Cortex of kidney (tissue), 1 donor: ENCODE measurements at places on chromosomes 1 and 21.

DNA sequence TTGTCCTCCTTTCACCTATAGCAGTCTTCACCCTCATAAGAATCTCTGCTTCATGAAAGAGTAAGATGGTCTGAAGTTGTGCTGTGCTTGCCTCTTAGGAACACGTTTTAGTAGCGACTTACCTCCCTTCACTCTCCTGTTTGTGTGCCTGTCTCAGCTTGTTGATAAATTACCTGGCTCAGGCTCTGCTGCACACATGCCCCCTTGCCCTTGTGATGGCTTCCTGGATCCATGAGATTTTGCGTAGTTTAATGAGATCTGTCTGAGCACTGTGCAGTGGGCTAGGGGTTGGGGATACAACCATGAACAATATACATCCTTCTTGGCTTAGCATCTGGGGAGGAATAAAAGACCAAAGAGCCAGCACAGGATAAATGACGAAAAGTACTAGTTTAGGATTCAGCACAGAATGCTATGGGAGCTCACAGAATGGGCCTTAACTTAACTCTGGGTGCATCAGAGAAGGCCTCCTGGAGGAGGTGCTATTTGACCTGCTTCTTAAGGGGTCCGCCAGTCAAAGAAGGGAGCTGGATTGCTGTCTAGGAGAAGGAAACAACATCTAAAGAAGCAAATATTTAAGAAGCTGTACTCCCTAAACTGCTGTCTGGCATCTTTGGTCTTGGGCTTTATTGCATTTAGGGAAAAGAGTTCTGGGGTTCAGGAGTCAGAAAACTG is 175.7 kb upstream of the PLXNA2 start:
- no peak for DNase-seq

GRCh38 chr1:95956215-95956614 is 722.2 kb downstream of the RWDD3 start:
- no peak for DNase-seq

GRCh38 chr1:51583532-51583931 is 33.4 kb upstream of the OSBPL9 start:
- no peak for DNase-seq

DNA sequence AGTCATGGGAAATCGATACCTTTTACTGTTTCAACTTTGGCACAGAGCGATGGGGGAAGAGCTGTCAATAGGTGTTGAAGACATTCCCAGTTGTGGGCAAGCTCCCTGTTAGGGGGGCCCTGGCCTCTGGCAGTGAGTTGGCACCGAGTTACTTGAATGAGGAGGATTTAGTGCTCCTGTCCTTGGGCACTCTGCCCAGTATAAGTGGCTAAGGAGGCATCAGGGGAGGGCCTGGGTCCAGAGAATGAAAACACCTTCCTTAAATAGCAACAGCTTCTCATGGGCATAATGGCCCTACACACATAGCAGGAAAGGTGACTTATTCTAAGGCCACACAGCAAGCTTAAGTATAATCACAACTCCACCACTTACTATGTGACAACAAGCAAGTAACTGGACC is 664.4 kb downstream of the PTPRU start:
- no peak for DNase-seq

DNA sequence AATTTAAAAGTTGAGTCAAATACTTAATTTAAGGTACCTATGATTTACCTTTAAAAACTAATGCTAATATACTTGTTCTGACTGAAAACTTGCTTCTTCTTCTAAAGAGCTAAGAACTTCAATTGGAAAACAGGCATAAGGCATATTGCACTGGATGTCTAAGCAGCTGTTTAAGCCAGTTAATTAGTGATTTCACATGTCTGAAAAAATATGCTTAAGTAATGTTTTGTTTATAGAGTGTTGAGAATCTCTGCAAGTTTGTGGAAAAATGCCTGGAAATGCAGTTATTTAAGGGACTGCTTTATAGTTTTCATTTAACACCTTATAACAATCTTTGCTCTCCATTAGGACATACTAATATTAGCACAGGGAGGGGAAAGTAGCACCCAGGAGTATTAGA is 28.2 kb downstream of the UBE2U start:
- DNase-seq, result no peak

DNA sequence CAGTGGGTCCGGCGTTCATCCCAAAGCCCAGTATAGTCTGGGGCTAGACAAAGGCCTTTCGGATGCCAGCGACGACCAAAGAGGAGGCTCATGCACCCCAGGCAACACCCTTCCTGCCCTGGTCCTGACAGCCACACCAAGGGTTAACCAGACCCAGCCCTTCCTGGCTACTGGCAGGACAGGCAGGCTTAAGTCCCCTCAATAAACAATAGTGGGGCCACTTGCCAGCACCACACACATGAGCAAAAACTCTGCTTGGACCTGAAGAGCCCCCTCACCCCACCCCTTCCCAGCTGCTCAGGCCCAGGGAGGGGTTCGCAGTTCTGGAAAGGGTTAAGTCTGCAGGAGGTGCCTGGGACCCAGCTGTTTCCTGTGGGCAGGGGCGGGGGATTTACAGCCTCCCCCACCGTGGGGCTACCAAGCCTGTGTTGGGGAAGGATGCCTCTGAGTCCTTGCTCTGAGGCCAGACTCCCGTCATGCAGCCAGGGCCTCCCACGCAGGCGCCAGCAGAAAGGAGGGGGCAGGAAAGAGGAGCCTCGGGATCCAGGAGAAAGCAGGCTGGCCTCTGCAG is 18.2 kb downstream of the PHLDA3 start:
- no peak for DNase-seq

DNA sequence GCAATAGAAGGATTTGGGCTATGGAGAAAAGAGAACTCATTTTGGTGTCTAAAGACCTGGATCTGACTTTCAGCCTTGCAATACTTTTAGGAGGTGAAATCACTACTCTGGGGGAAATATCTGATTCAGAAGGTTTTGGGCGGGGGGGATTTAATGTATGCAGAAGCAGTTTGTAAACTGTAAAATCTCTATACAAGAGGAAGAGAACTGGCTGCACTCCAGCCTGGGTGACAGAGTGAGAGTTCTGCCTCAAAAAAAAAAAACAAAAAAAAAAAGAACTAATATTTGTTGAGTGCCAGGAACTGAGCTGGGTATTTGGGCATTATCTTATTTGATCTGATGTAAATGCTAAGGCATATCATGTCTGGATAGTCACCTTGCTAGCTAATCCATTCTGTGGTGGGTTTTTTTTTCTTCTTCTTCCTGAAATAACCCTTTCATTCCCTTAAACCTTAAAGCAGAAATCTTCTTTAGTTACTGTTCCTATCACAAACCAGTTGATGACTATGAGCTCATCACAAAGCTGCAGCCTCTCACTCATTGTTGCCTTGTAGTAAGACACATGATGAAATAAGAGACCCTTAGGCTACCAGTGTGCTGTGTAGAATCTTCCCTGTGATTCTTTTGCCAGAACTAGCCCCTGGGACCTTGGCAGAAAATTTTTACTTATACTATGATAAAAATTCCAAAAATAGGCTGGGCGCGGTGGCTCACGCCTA is 35.6 kb upstream of the SLC16A1 start:
- no peak for DNase-seq

DNA sequence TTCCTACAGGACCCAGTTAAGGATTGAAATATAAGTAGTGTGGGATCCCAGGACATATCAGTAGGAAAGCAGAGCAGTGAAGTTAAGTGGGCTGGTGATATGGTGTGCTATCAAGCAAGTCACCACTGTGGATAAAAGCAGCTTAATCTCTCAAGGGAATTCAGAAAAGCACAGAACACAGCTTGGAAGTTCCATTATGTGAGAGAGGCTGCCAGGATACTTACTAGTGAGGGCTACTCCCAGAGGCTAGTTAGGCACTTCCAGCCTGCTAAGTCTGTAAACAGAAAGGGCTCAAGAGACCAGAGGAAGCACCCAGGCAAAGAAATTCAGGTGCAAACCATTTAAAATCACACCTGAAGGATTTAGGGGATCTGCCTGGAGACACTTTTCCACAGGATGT is 18.8 kb upstream of the GRIK1 start:
- DNase-seq, result no peak

- DNase-seq, result no peak
Observed at GRCh38 chr1:55443175-55443915, 228.2 kb upstream of the USP24 start.

- DNase-seq, result no peak
Observed at GRCh38 chr1:96515925-96516324, 205.7 kb upstream of the PTBP2 start.

DNA sequence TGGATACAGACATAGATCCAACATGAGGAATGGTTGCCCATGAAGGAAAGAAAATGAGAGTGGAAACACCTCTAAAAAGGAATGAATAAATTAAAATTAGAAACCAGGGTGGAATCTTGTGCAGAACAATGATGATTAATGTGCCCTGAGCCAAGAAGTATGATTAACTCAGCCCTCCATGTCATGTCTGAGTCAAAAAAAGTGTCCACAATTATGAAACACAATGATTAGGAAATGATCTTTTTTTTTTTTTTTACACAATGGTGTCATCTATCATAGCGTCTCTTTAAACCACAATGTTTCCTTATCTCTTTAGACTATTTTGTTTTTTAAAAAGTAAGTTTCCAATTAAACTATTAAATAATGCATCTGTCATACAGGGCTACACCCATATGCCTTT is 78.9 kb upstream of the RAB4A start:
- no peak for DNase-seq

- no peak for DNase-seq
Observed at GRCh38 chr1:11169202-11169601, 20.0 kb upstream of the ANGPTL7 start.

DNA sequence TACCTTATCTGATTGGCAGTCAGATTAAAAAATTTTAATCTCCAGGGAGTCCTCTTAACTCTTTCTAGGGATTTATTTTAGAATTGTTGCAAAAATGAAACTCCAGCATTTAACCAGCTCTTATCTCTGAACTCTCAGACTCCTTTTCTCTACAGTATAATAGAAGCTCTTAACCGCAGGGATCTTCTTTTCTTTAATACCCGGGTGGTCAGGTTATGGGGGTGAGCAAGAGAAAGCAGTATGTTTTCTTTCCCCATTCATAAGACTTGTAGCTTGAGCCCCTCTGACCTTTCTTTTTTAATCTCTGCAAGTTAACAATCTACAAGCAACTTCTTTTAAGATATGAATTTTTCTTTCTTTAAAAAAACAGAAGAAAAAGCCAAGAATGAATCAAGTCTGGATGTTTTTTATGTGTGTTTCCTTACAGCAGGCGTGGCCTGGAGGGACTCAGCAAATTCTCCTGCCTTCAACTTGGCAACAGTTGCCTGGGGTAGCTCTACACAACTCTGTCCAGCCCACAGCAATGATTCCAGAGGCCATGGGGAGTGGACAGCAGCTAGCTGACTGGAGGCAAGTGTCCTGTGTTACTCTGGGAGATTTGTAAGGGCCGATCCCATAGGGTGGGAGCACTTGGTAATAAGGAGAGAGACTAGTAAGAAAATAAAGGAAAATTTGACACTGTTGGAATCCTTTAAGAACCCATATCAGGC is 13.4 kb upstream of the OLFML3 start:
- no peak for DNase-seq

DNA sequence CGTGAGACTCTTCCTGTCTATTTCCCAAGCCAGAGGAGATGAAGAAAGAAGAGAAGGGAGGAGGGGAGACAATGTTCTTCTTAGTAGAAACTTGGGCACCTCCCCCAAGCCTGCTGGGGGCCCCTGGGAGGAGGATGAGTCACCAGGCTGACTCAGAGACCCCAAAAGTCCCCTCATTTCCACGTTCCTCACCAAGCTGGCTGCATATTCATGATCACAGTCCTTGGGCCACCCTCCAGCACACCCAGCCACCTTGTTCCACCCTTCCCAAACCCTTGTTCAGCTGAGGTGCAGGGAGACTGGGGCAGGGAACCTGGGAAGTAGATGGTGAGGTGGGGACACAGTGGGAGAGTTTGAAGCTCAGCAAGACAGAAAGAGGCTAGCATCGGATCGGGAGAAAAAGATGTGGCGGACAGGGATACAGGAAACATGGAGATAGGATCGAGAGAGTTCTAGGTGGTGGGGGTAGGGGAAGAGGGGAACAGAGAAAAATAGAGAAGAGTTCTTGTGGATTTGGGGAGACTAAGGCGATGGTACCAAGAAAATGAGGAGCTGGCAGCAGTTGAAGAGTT is 712 bp downstream of the RAB13 start:
- no peak for DNase-seq

DNA sequence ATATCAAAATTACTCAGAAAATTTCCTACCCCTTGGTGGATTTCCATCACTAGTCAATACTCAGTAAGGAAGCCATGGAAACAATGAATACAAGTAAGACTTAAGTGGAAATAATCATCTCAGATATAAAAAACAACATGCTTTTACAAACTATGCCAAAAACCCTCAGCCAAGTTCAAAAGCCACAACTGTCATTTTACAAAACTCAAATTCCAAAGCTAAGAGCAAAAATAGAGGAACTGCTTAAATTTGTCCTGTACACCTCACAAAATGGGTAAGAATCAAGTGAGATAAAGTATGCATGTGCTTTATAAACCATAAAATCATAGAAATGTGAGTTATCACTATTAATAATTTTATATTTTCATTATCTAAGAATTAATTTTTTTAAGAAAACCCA is 9.6 kb downstream of the TMCO1 start:
- DNase-seq, result no peak
